ENCODE measurements at places on chromosomes 1 and 21.
A peak's percentile ranks its signal among the peaks of the same experiment; 100 is the strongest.

- no peak for DNase-seq
These were observed 68.7 kb downstream of the NID1 start for GRCh38 chr1:235996048-235996785.

- DNase-seq, result no peak
These were observed 15.3 kb downstream of the SYF2 start for GRCh38 chr1:25217015-25217414.

GRCh38 chr1:210830034-210831028 is 303.6 kb downstream of the KCNH1 start:
- no peak for DNase-seq

DNA sequence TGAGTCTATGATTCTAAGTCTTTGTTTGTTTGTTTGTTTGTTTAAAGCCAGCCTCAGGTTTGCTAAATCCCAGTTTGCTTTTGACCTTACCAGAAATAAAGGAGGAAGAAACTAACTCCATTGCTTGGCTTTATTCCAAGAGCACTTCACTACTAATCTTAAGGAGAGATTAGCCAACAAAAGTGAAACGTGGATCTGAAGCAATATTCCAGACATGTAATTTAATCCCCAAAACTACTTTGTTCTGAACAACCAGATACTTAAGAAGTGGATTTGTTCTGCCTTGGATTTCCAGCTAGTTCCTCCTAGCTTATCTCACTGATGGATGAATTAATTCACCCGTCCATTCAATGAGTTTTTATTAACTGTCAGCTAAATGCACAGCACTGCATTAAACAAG is 15.9 kb upstream of the CEP350 start:
- no peak for DNase-seq

GRCh38 chr1:231970684-231971083 is 344.1 kb downstream of the DISC1 start:
- no peak for DNase-seq

GRCh38 chr1:212539737-212540430 is 68.7 kb upstream of the ATF3 start:
- no peak for DNase-seq

DNA sequence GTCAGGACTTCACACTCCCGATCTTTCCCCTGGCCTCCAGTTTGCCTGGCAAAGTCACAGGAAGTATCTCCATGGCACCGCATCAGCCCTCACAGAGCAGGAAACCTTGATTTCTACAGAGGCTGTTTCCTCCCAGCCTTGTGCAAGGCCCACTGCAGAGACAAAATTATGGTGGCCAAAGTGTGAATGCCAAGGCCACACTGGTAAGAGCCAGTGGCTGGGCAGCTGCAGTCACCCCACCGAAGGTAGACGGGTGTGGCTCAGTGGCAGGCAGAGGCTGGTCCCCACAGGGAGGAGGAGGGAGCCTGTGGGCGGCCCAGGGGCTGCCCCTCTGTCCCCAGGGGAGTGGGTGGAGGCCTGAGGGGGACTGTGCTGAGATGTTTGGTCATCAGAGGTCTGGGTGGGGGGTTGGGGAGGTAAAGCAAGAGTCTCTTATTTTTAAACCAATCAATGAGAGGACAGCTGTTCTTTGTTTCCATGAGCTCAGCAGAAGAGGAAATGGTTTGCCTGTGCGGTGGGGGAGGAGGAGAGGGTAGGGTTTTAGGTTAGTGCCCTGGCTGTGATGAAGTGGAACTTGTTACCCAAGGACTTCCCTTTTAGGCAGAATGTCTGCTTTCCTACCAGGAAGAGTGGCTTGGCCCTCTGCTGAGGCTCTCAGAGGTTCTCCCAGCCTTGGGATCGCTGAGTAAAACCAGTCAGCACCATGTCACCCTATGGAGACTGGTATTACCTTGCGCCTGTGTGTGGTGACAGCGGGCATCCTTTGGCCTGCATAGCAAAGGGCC is 18.0 kb upstream of the BTG2 start:
- no peak for DNase-seq

GRCh38 chr1:17438318-17439249 is 893 bp downstream of the RCC2 start:
- peak; percentile 58 for DNase-seq

DNA sequence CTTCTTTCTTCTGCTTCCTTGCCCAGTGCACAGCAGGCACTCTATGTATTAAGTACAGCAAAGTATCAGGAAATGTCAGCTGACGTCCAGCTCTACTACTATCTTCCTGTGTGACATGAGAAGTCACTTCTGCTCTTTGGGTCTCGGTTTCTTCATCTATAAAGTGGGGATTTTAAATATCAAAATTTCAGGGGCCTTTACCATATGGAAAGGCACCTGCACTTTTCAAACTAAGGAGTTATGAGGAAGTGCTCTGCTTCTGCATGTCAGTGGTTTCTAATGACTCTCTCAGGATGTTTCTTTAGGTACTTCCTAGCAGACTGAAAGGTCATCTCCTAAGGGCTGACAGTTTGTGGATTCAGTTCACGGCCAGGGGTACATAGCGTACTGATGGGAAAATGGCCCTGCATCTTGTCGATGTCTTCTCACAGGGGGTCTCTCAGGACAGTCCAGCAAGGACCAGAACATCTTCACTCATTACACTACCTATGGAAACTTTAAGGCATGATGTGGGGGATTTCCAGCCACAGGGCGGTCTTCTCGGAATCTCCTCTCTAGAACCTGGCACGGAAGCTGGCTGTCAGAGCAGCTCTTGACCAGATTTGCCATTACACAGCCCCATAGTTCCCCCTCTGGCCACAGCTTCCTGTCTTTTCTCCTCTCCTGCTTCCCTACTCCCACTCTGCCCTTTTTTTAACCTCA is 42.0 kb upstream of the MTF1 start:
- no peak for DNase-seq

DNA sequence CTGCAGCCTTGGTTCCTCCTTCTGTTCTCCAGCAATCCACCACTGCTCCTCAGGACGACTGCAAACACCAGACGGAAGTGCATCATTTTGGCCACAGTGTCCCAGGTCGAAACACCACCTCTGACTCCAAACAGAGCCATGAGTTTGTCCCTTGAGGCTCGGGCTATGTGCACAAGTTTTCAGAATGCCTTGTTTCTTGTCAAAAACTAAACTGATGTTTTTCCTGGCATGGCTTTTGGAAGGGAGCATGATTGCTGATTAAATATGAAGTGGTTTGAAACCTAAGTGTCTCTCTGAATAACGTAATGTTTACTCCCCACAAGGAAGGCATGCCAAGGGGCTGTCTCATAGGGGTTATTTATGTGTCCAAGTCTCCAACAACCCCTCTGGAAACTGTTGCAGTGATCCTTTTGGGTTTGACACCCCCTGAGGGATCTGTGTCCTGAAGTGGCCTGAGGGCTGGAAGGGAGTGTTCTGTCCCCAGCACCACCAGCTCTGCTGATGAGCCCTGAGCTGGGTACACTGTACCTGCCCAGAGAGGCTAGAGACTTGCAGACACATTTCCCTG is 132.7 kb downstream of the PLPP3 start:
- DNase-seq, result no peak

DNA sequence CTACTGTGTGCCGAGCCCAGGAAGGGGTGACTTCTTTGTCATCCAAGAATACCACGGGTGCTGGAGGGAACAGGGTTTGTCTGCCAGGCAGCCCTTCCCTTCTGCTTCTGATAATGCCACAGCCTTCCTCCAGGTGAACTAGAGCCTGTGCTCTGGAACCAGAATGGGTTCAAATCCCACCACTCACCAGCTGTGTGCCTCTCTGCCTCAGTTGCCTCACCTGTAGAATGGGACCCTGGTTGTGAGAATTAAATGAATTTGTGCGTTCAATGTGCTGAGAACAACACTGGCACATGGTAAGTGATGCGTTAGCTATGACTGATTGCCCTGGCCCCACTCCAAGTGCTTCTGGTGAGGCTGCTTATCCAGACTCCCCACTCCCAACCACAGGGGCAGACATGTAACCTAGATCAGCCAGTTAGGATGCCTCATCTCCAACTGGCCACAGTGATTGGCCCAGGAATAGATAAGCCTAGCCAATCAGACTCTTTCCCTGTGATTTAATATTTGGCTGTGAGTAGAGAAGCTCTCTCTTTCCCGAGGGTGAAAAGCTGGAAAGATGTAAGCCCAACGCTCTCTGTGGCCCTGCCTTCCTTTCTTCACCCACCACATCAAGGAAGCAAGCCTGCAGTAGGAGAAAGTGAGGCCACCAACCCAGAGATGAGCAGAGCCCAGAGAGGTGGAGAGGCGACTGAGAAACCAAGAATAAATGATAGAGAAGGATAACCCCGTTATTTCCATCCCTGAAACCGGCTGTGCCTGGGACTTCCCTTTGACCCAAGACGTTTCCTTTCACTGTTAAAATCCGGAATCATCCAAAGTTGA is 20.8 kb upstream of the LAPTM5 start:
- peak; percentile 93 for DNase-seq

GRCh38 chr1:234212764-234213657 is 160.2 kb upstream of the COA6 start:
- DNase-seq, result peak; percentile 46

DNA sequence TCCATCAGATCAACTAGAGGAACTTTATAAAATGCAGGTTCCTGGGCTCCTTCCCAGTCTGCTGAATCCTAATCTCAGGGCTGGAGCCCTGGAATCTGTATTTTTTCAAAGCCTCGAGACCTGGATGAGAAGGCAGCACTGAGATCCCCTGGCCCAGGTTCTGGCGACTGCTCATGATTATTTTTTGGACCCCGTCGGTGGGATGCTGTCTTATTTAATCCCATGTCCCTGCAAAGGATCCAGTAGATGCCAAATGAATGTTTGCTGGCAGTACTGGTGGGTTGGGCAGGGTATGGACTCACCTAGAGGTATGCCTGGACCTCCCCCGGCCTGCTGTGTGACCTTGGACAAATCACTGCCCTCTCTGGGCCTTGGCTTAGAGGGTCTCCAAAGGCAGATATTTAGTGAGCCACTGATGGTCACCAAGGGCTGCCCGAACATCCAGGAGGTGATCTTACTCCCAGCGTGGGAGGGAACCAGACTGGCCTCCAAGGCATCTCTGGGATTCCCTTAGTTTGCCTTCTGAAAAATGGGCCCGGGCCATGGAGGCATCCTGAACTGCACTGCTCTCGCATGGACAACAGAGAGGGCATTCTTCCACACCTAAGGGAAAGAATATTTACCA is 91.6 kb upstream of the RUNX3 start:
- DNase-seq, result no peak
